ENCODE measurements at places on chromosomes 12 and 14.

DNA sequence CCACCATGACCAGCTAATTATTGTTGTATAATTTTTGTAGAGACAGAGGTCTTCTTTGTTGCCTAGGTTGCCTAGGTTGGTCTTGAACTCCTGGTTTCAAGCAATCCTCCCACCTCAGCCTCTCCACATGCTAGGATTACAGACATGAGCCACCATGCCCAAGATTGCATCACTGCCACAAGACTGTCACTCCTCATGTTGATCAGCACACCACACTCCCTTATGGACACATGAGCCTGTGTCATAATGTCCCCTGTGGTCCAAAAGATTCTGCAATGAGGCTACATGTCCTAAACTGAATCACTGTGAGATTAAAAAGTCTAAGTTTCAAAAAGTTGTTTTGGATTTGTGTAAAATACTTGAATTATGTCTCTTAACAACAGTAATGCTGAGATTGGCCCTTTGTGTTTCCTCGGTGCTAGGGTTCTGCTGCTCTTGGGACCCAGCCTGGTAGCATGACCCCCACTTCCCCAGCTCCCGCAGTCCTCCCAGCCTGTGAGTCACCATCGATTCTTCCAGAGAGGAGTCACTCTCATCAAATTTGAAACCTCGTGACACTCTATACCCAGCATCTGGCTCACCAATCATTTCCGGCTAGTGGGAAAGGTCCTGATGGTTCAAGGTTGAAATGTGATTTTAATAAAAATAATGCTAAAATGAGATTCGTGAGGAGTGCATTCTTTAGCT lies 890.9 kb downstream of the VRK1 start:
- no peak for DNase-seq

DNA sequence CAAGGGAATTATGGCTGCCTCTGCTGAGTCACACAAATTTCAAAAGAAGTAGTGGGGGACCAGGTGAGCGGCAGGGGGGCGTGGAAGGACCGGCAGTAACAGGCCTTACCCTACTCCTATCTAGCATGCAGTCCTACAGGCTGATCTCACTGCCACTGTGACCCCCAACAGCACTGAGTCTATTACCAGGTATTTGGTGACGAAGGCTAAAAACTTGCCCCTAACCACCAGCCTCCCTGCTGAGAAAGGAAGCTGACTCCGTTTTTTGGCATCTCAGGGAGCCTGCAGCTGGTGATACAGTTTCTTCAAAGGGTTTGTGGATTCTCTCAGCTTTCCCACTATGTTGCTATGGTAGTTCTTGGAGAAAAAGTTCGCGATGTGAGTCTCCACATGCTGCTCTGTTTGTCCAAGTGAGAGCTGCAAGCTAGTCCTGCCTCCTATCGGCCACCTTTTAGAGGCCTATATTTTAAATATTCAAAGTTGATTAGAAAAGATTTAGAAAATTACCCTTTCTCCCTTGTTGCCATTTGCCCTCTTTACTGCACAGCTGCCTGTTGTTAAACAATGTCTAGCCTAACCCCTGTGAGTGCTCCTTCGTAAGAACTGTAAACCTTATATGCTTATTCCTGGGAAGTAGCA lies 57.1 kb upstream of the SLCO1B1 start:
- DNase-seq: no peak

GRCh38 chr14:74905595-74906142 lies 17.4 kb downstream of the RPS6KL1 start:
- DNase-seq: peak; percentile 90

DNA sequence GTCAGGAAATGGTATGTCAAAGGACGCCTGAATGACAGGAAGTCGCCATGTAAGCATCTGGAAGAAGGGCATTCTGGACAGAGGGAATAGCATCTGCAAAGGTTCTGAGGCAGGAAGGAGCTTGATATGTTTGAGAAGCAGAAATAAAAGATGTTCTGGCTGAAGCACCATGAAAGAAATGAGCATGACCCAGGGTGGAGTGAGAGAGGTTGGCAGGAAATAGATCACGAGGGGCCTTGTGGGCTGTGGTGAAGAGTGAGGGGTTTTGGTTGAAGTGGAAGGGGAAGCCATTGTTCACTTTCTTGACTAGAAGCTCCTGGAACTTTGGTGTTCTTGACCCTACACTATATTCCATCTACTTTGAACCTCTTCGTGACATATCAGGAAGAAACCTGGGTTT lies 99.4 kb upstream of the PARP11 start:
- DNase-seq: no peak
